ENCODE measurements at places on chromosomes 4 and X. TPM values are rescaled to one million over a fixed set of nuclear protein-coding genes. Genes with fewer than 3 reads are reported as not detected.

DNA sequence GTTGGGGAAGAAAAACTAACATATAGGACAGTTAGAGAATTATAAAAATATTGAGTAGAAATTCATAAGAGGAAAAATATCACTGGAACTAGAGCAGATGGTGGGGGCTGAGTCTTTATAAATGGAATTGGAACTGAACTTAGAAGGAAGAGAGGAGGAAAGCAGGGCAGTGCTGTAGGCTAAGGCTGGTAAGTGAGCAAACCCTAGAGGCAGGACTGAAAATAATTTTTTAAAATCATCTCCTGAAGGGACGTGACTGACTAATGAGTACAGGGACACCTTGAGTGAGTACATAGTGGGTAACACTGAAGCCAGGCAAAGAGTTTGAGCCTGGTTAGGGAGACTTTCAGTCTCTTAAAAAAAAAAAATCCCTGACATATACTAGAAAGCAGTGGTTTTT is 63.3 kb downstream of the GALNT7 start:
- H3K4me3 ChIP-seq: no peak overlapping the region
- H3K4me1 ChIP-seq: peaks cover 9% of the 10 kb centered on the region
- DNase-seq: peak; percentile 79
- H3K27ac ChIP-seq: peak overlapping the region; percentile 6
- H3K27me3 ChIP-seq: no peaks in the 10 kb centered on the region

DNA sequence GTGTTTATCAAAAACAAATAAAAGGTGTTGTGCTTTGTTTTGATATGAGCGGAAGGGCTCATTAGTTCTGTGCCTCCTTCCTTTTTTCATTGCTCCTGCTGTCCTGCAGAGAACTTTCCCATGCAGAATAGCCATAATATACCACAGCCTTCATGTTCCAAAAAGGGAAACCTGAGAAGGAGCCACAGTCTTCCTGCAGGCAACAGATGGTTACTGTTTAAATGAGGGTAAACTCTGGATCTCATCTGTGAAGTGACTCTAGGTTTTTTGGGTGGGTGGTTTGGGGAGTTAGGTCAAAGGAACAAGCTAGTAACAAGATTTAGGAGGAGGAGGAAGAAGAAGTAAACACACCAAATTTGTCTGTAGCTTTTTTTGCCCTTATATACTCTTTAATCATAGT is 131.8 kb downstream of the BMPR1B start:
- H3K27ac ChIP-seq: no peak overlapping the region
- H3K4me3 ChIP-seq: no peak overlapping the region
- no peaks in the 10 kb centered on the region for H3K27me3 ChIP-seq
- no peaks in the 10 kb centered on the region for H3K36me3 ChIP-seq
- no peaks in the 10 kb centered on the region for H3K4me1 ChIP-seq

DNA sequence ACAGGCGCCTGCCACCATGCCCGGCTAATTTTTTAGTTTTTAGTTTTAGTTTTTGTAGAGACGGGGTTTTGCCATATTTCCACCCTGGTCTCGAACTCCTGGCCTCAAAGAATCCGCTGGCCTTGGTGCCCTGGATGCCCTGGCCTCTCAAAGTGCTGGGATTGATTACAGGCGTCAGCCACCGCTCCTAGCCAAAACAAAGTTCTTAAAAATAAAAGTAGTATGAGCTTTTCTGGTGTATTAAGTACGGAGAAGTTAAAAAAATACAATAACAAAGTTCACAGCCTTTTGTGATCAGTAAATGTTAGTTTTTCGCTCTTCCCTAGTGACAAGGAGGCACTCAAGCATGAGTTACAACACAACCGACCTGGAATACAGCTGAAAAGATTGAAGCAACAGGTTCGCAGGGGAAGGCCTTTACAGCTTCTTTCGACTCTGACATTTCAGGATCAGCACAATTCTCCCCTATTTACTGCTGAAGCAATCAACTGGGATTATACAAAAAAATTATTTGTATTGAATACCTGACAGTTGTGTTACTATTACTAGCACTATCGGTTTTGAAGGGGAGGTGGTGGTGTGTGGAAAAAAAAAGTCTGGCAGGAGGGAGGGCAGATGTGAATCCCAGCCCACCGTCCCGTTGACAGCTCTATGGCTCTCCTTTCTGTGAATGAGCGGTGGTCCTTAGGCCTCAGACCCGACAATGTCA is 893 bp upstream of the METAP1 start:
- peak overlapping the region; percentile 44 for H3K27ac ChIP-seq
- no peak for DNase-seq
- peaks cover 6% of the 10 kb centered on the region for H3K4me1 ChIP-seq
- H3K4me3 ChIP-seq: peak overlapping the region; percentile 42

DNA sequence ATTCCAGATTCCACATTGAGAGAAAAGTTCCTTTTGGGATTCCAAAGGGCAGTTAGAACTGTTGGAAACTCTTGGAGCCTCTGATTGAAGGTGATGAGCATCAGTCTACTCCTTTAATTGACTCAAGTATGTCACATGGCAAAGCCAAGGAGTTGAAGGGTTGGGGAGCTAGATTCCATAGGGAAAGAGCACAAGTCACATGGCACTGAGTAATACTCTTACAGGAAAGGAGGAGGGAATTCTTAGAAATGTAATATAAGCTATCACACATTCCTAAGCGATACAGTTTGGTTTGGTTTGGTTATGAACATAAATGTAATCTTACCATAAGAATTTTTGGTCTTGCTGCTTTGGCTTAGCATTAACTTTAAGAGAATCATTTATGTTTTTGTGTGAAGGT is 15.7 kb downstream of the SPCS3 start:
- no peak overlapping the region for H3K27ac ChIP-seq
- no peaks in the 10 kb centered on the region for H3K36me3 ChIP-seq
- H3K27me3 ChIP-seq: no peaks in the 10 kb centered on the region
- no peak overlapping the region for H3K4me3 ChIP-seq
- H3K4me1 ChIP-seq: no peaks in the 10 kb centered on the region

DNA sequence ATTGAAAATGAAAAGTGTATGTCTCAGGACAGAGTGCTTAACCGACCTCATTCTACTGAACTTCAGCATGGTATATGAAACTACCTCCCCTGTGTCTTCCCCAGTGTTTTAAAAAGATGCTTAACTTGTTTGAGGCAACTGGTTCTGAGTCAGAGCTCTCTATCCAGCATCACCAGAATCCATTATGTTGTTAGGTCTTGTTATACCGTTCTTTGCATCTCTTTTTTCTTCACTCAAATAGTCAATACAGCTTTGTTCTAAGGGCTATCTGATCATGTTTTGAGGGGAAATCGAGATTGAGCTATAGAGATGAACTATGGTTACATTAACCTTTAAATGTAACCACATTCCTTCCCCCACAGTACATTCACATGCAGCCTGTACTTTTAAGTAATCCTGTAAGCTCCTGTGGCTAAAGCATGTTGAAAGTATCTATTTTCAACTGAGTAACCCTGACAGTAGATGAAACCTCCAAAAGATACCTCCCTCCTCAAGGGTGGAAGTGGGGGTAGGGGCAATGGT is 514.4 kb downstream of the RPA4 start:
- no peaks in the 10 kb centered on the region for H3K36me3 ChIP-seq
- no peak overlapping the region for H3K27ac ChIP-seq
- no peak overlapping the region for H3K4me3 ChIP-seq
- peaks cover 5% of the 10 kb centered on the region for H3K4me1 ChIP-seq
- no peak for DNase-seq

Gene GYPE
- total RNA-seq: not detected

- H3K4me3 ChIP-seq: no peak overlapping the region
- no peaks in the 10 kb centered on the region for H3K27me3 ChIP-seq
- H3K27ac ChIP-seq: no peak overlapping the region
- no peaks in the 10 kb centered on the region for H3K36me3 ChIP-seq
- H3K4me1 ChIP-seq: no peaks in the 10 kb centered on the region
- peak; percentile 41 for DNase-seq
Measured at GRCh38 chr4:130808492-130808891, 1712.5 kb downstream of the C4orf33 start.

- no peak overlapping the region for H3K27ac ChIP-seq
- no peaks in the 10 kb centered on the region for H3K4me1 ChIP-seq
- H3K36me3 ChIP-seq: no peaks in the 10 kb centered on the region
- no peaks in the 10 kb centered on the region for H3K27me3 ChIP-seq
Measured at GRCh38 chr4:154294652-154295350, 196.8 kb downstream of the DCHS2 start.

DNA sequence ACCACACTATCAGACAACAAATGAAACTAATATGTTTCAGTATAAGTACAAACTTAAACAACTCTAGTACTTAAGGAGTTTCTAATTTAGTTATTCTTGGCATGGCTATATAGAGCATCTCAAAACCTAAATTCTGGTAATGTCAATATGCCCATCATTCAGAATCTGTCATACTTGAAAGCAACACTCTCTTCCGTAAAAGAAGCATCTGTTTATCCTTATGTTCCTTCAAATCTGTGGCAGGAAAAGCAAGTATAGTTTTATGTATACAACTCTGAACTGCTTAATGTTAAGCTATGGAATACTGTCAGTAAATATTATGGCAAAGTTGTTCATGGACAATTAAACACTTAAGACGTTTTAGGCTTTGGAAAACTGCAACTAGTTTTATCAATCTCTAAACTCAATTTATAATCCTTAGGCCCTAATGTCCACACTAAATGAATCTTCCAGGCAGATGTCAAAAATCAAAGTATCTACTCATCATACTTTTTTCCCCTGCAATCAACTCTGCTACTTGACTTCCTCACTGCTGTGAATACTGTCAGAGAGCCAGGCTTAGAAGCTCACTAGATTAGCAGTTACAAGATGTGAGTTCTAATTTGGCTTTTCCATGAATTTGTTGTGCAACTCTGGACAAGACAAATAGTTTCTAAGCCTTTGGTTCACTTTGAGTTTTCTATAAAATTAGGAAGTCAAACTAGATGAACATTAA is 109.4 kb downstream of the SCLT1 start:
- no peaks in the 10 kb centered on the region for H3K4me1 ChIP-seq
- H3K27me3 ChIP-seq: no peaks in the 10 kb centered on the region
- no peak for DNase-seq
- H3K36me3 ChIP-seq: peaks cover 7% of the 10 kb centered on the region
- H3K4me3 ChIP-seq: no peak overlapping the region

Gene DCTD
- total RNA-seq: 106 TPM

Gene FGA
- total RNA-seq: not detected

Gene HTN3
- total RNA-seq: not detected

DNA sequence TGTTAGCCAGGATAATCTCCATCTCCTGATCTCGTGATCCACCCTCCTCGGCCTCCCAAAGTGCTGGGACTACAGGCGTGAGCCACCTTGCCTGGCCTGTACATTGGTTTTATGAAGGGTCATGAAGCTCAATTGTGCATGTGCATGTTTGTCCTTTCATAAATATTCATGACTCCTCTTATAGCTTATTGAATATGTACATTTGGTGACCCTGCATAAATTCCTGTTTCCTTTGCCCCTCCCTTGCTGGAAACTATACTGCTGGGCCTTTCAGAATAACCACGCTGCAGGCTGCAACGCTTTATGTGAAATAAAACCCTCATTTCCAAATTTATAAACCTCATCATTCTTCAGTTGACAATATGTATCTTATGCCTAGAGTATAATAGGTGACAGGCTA is 978.0 kb upstream of the LCORL start:
- H3K36me3 ChIP-seq: no peaks in the 10 kb centered on the region
- H3K27me3 ChIP-seq: no peaks in the 10 kb centered on the region
- H3K4me1 ChIP-seq: no peaks in the 10 kb centered on the region
- DNase-seq: no peak
- no peak overlapping the region for H3K27ac ChIP-seq

Gene ARHGEF6
- total RNA-seq: 5.5 TPM

Gene FGFR3
- 1.2 TPM for total RNA-seq

- no peak overlapping the region for H3K27ac ChIP-seq
- H3K4me3 ChIP-seq: no peak overlapping the region
- H3K4me1 ChIP-seq: no peaks in the 10 kb centered on the region
- H3K27me3 ChIP-seq: no peaks in the 10 kb centered on the region
- H3K36me3 ChIP-seq: peaks cover 48% of the 10 kb centered on the region
Measured at GRCh38 chr4:1830642-1831228, 25.2 kb downstream of the LETM1 start.

DNA sequence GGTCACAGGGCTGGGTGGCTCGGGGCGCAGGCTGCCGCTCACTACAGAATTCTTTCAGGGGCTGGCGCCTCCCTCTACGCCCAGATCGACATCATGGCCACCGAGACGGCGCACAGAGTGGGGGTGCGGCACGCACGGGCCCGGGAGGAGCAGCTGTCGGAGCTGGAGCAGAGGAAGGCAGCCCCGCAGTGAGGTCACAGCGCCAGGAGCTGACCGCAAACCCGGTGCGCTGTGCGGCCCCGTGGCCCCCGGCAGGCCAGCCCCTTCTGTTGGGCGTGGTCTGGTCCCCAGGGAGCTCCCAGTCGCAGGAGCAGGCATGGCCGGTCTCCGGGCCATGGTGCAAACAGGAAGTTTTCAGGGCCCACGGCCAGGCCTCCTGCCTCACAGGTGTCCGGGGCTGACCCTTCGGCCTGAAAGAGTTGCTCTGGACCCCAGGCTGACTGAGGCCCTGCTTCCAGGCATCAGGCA is 31.6 kb downstream of the LRPAP1 start:
- no peak overlapping the region for H3K4me3 ChIP-seq
- no peaks in the 10 kb centered on the region for H3K27me3 ChIP-seq
- no peaks in the 10 kb centered on the region for H3K4me1 ChIP-seq
- H3K36me3 ChIP-seq: no peaks in the 10 kb centered on the region
- no peak overlapping the region for H3K27ac ChIP-seq
- DNase-seq: no peak

DNA sequence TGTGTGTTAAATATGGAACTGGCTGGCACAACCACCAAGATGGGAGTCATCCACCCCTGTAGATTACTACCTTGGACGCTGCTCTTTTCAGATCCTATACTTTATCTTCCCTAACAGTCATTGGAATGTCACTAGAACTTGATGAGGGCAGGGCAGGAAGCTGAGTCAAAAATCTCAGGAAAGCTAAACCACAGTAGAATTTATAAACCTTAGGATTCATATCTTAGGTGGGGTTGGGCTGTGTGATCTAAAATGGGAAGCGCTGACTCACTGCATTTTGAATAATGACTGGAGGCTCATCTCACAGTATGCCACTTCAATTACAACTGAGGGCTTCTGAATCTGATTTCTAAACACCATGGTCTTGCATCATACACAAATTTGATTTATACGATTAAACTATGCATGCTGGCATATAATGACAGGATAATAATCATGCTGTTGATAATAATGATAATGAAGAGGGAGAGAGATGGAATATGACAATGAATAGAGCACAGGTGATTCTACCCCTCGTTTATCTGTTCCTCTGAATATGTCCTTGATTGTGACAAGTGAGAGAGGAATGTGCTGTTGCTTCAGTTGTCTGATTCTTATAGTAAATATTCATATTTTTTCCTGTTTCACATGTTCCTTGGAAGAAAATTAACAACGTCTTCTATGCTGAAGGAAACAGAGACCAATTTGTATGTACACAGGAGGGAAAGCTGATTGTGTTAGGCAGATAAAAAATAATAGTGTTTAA is 270.3 kb upstream of the HS3ST1 start:
- H3K27me3 ChIP-seq: no peaks in the 10 kb centered on the region
- no peak overlapping the region for H3K4me3 ChIP-seq
- peaks cover 40% of the 10 kb centered on the region for H3K4me1 ChIP-seq
- no peaks in the 10 kb centered on the region for H3K36me3 ChIP-seq
- peak overlapping the region; percentile 76 for H3K27ac ChIP-seq

- no peaks in the 10 kb centered on the region for H3K4me1 ChIP-seq
- H3K27me3 ChIP-seq: peaks cover 4% of the 10 kb centered on the region
- no peak overlapping the region for H3K27ac ChIP-seq
- no peaks in the 10 kb centered on the region for H3K36me3 ChIP-seq
- no peak overlapping the region for H3K4me3 ChIP-seq
- DNase-seq: no peak
Measured at GRCh38 chr4:99857307-99857706, 36.9 kb downstream of the LAMTOR3 start.
